ENCODE measurements at places on chromosomes 5 and 9. TPM values are rescaled to one million over a fixed set of nuclear protein-coding genes. Genes with fewer than 3 reads are reported as not detected.
A peak's percentile ranks its signal among the peaks of the same experiment; 100 is the strongest.

GRCh38 chr5:112560371-112560770 is 141.3 kb upstream of the EPB41L4A start:
- no peak for DNase-seq

GRCh38 chr9:123069010-123069481 is 35.6 kb downstream of the GPR21 start:
- no peak for DNase-seq

- DNase-seq: no peak
Measured at GRCh38 chr9:37200433-37201005, 80.1 kb downstream of the ZCCHC7 start.

DNA sequence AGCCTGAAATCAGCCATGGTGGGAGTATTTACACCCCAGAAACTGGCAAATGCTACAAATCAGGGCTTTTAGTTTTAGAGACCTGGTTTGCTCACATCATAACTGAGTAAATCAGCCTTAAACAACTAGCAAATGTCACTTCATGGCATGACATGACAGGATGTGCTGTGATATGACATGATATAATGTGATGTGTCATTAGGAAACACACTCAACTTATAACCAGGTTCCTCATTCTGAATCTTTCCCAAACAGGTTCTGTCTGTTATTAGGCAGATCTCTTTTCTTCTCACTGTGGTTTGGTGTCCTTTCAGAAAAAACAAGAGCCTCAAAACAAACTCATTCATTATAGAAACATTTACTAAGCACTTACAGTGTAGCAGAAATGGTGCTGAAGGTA is 90.5 kb downstream of the ADAMTS12 start:
- DNase-seq: no peak

GRCh38 chr9:129282272-129282671 is 104.2 kb upstream of the IER5L start:
- DNase-seq: peak; percentile 10

GRCh38 chr5:146116361-146116760 is 11.0 kb upstream of the PLAC8L1 start:
- DNase-seq: no peak

The ACTBL2 gene
- total RNA-seq: not detected

- no peak for DNase-seq
Measured at GRCh38 chr9:79135681-79136415, 435.9 kb upstream of the TLE4 start.

The BHMT2 gene
- 6.7 TPM for total RNA-seq

DNA sequence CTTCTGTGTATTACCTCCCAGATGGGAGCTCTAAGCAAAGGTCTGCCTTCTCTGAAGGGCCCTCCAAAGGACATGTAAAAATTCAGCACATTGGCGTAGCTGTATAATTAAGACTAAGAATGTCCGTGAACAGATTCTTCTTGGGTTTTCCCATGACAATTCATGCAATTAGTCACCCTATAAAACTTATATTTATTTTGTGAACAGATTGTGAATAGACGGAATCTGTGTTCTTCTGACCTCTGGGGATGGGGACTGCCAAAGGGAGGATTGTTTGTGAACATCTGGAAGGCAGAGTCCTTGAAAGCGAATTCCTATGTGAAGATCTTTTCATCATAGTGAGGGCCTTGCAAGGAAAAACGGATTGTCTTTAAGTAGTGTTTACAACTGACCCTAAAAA is 111.3 kb downstream of the EGFLAM start:
- no peak for DNase-seq

DNA sequence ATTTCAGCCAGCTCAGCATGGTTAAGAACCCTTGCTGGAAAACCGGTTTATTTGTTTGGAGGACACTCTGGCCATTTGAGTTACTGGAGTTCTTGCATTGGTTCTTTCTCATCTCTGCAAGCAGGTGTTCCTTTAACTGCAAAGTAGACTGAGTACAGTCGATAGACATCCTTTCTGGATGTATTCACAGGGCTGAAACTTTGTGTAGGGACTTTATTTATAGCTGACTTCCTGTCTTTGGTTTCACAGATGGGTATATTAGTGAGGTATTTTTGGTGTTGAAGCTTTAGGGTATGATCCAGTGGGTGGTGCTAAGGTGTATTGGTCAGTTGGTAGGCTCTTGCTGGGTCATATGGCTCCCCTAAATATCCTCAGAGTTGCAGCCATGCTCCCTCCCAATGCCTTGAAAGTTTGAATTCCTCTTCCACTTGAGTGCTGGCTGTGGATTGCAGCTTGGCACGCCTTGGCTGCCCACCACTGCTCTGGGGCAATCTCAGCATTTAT is 666.0 kb upstream of the COX7C start:
- DNase-seq: no peak

- no peak for DNase-seq
Measured at GRCh38 chr5:165227515-165227914, 1722.1 kb downstream of the MAT2B start.

The SH2D3C gene
- total RNA-seq: 5.3 TPM

GRCh38 chr5:113178073-113178779 is 201.6 kb downstream of the DCP2 start:
- DNase-seq: no peak

GRCh38 chr5:137142764-137143605 is 356.1 kb downstream of the SPOCK1 start:
- DNase-seq: peak; percentile 5

The SLC24A2 gene
- 1.3 TPM for total RNA-seq

The PPIP5K2 gene
- total RNA-seq: 7.0 TPM

The GABRA1 gene
- total RNA-seq: not detected

DNA sequence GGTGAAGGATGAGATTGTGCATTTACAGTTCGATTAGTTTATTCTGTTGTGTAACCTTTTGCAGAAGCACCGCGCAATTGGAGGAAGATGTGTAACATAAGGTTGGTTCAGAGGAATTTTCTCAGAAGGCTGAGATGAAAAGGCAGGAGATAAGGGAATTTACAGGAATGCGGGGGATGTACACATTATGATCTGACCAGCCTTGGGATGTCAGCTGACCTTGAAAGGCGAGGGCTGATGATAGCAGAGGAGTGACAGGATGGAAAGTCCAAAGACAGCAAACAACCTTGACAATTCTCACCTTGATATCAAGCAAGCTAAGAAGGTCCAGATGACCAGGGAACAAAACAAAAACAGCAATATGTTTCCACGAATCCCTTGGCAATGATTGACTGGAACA is 88.8 kb downstream of the OTULIN start:
- DNase-seq: no peak

The WDR38 gene
- total RNA-seq: not detected

The ZDHHC11B gene
- total RNA-seq: 0.24 TPM

DNA sequence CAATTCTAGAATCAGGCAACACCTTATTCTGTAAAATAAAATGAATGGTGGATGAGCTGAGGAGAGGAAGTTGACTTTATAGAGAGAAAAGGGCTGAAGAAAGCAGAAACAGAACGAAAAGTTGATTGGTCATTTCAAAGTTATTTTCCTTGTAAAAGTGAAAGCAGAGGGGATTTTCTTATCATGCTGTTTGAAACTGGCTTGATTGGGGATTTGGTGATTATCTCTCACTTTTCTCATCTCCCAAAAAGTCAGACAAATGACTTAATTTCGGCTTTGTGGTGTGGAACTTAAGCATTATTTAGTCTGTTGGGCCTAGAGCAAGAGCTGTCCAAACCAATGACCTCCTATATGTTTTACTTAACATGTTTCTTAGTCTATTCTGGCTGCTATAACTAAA is 60.5 kb upstream of the ITGA2 start:
- no peak for DNase-seq

DNA sequence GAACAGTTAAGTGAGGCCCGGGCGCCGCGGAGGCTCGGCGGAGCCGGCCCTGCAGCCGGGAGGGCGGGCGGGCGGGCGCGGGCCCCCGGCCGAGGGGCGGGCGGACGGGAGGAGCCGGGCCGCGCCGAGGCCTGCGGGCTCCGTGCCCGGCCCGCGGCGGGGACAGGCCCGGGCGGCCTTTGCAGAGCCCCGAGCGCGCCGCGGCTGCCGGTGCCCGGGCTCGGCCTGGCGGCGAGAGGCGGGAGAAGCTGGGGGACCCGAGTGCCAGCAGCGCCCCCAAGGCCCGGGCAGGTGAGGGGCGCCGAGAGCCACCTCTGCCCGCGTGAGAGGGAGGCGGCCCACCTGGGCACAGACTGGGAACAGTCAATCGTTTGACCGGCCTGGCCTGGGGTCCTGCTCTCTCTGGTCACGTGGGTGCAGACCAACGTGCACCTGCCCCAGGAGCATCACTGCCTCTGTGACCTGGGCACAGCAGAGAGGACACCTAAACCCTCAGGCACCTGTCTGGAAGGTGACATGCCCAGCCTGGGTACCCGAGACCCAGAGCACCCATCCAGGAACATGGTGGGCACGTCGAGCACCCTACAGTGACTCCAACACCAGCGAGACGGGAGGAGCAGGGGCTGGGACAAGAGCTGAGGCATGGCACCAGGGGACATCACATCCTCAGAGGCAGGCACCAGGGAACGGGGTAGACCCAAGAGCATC is 531 bp downstream of the MVB12B start:
- peak; percentile 43 for DNase-seq

DNA sequence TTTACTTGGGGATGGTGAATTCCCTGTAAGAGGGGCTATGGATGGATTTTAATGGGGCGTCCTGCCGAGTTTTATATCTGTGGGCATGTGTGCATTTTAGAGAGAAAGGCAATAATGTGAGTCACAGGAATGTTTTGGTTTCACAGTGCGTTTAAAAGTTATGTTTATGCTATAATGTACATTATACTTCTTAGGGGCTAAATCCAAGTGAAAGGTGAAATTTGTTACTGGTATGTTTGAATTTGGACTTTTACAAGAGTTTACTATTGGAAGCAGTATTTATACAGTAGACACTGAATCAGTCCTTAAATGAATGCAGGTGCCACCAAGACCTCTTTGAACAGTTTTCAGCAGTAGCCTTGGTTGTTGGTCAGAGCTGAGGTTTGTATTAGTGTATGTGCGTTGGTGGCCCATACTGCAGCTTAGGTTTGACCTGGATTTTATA is 5.6 kb downstream of the JMY start:
- no peak for DNase-seq

The ALG2 gene
- total RNA-seq: 14.3 TPM

GRCh38 chr9:94868464-94868863 is 142.0 kb downstream of the AOPEP start:
- no peak for DNase-seq

The ZBTB43 gene
- 58.6 TPM for total RNA-seq

- no peak for DNase-seq
Measured at GRCh38 chr5:69034898-69035297, 58.9 kb upstream of the SLC30A5 start.

The RASGRF2 gene
- total RNA-seq: 3.9 TPM

DNA sequence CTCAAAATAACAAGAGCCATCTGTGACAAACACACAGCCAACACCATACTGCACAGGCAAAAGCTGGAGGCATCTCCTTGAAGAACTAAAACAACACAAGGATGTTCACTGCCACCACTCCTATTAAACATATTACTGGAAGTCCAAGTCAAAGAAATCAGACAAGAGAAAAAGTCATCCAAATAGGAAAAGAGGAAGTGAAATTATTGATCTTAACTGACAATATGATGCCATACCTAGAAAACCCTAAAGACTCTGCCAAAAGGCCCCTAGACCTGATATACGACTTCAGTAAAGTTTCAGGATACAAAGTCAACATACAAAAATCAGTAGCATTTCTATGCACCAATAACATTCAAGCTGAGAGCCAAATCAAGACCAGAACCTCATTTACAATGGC is 30.0 kb upstream of the MACIR start:
- DNase-seq: no peak

- no peak for DNase-seq
Measured at GRCh38 chr5:4797445-4797844, 342.7 kb upstream of the ADAMTS16 start.

GRCh38 chr5:8362495-8362894 is 493.5 kb downstream of the MTRR start:
- DNase-seq: no peak

- DNase-seq: peak; percentile 15
Measured at GRCh38 chr9:134783699-134784039, 96.9 kb upstream of the FCN2 start.

The ADGRD2 gene
- total RNA-seq: not detected

DNA sequence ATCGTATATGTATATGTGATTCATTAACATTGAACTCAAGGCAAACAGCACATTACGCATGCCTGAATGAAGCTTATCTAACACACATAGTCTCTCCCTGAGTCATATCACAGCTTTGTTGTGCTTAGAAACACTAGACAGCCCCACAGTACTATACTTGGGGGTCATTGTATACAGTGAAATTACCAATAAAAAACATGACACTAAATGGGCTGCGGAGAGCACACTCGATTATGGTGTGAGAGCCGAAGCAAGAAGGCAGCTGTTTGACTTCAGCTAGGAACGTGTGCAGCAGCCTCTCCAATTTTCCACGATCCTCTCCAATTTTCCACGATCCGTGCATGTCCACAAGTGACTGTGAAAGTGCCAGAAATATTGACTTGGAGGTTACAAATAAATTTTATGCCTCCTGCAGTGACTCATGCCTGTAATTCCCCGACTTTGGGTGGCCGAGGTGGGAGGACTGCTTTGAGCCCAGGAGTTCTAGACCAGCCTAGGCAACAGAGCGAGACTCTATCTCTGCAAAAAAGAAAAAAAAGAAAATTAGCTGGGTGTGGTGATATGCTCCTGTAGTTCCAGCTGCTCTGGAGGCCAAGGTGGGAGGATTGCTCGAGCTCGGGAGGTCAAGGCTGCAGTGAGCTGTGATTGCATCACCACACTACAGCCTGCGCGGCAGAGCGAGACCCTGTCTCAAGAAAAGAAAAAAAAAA is 102.4 kb downstream of the DAPK1 start:
- no peak for DNase-seq

The ZNF608 gene
- total RNA-seq: 7.3 TPM

DNA sequence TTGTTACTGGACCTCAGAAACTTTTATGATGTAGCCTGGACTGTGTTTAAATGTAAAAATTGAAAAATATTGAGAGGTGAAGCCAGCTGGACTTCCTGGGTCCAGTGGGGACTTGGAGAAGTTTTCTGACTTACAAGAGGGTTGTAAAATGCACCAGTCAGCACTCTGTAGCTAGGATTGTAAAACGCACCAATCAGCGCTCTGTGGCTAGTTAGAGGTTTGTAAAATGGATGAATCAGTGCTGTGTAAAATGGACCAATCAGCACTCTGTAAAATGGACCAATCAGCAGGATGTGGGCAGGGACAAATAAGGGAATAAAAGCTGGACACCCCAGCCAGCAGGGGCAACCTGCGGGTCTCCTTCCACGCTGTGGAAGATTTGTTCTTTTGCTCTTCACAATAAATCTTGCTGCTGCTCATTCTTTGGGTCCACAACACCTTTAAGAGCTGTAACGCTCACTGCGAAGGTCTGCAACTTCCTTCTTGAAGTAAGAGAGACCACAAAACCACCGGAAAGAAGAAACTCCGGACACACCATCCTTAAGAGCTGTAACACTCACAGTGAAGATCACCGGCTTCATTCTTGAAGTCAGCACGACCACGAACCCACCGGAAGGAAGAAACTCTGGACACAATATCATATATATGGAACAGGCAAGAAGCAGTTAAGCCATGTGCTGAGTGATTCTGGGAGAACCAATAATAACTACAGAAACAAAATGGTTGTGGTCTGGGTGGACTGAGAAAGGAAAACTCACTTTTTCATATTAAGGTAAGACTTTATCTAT is 201.3 kb downstream of the GABRG2 start:
- no peak for DNase-seq

Measured in gastrocnemius medialis (tissue), 4 donors.